ENCODE measurements at places on chromosomes 3 and 15.

DNA sequence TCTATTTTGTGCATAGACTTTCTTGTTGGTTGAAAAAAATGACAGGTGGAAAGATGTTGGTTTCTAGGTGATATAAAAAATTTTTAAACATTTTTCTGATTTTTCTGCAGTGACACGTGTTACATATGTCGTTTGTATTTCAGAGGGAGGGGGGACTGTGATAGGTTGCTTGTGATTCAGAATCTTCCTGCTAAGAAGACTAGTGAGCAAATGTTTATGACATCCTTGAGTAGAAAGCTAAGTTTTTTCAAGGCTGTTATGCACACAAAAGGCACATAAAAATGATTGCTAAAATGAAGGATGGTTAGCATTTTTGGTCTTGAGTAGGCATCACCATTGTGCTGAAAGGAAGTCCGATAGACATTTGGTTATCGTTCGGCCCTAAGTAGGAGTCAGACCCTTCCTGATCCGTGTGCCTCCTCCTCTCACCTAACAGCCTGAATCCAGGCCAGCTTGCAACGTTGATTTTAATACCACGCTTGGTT, 1.5 kb downstream of the ZNF639 start:
- DNase-seq: peak; percentile 71

GRCh38 chr3:11523572-11524101, 120.1 kb downstream of the VGLL4 start:
- no peak for DNase-seq

GRCh38 chr3:58333206-58334012, 717 bp downstream of the PXK start:
- peak; percentile 69 for DNase-seq

GRCh38 chr15:83250781-83251180, 33.7 kb downstream of the BNC1 start:
- DNase-seq: no peak

GRCh38 chr15:27951191-27951890, 147.8 kb downstream of the OCA2 start:
- DNase-seq: no peak

DNA sequence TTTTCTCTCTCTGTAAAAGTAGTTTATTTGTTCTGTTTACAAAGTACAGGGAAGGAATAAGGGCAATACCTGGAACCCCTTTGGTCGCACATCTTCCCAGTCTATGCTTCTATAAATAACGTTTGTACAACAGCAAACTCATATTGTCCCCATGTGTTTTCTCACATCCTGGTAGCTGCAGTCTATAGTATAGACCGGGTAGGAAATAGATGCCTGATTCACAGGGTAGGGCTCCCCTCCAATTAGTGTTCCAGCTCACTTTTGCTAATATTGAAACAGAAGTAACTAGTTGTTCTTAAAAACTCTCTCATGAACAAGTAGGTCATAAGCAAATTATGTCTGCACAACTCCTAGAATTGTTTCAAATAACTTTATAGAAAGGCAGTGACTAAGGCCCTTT, 17.7 kb downstream of the ATG7 start:
- no peak for DNase-seq

DNA sequence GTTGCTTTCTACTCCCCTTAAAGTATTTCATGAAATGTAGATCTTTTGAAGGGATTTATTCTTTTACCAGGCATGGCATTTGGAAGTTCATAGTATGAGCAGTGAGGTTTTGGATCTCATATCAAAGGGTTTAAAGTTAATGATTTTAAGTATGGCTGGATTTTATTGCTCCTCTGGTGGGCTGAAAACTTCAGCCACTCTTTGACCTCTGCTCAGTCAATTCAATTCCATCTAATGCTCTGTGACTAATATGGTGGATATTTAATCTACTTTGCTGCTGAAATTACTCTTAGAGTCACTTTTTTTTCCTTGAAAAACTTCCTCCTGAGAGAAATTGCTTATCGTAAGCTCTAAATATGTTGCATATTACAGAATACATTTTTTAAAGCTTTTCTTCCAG, 218.6 kb downstream of the NR2F2 start:
- DNase-seq: no peak

DNA sequence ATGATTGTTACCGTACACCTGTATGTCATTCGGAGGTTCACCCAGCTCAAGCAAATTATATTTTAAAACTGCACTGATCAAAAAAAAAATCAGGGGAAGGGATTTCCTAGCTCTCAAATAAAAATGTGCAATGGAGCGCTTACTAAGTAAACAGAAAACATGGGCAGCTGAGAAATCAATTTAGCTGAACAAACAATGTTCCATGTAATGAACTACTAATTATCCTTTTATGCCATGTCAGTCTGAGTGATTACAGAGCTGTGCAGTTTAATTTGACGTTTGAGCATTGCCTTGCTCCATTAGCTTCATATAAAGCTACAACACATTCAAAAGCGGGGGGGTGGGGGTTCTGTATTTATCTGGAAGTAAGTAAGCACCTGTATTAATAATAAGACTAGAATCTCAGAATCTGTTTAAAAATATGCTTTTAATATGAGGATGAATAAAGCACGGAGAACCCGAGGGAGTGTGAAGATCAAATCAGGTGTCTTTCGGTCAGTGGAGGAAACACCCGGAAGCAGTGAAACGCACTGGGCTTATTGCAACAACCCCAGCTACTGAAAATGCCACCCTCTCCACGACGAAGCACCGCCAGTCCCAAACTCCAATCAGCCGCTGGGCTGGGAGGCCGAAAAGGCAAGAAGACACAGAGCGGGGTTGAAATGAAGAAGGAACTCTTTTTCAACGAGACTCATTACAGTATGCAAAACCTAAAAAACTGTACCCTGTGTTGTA, 196.5 kb upstream of the ATP11B start:
- DNase-seq: no peak

GRCh38 chr3:144502402-144502801, 530.8 kb downstream of the DIPK2A start:
- no peak for DNase-seq

All from hematopoietic multipotent progenitor cell treated with erythropoietin and hydrocortisone succinate and interleukin-3 and kit ligand, for 4 days (in vitro differentiated cells).